SJSA1 (cell line): ENCODE measurements at places on chromosomes 16 and 17. TPM values are rescaled to one million over a fixed set of nuclear protein-coding genes. Genes with fewer than 3 reads are reported as not detected.
A peak's percentile ranks its signal among the peaks of the same experiment; 100 is the strongest.

DNA sequence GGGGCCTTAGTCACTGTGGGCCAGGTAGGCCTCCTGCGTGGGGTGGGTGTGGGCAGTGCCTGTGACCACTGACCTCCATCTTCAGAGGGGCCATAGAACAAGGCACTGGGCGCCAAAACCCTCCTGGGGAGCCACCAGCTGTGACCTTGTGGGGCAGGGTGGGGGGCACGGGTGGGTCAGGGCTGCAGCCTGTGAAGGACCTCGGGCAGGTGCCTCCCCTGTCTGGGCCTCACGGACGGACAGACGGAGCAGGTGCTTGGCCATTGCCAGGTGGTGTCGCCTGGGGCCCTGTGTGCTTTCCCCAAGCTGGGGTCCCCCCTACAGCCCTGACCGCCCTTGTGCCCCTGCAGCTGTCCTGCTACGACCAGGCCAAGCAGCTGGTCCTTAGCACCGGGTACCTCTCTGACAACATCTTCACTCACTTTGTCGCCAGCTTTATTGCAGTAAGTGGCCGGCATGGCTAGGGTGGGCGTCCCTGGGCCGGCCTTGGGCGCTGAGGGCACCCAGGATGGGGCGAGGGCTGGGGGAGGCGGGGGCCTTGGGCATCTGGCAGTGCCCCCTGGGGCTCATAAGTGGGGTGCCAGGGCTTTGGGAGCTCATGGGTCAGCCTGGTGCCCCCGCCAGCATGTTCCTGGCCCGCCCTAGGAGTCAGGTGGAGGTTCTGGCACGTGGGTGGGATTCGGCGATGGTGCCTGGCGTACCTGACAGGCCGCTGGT, 5.1 kb downstream of the SLC25A10 start:
- H3K27me3 ChIP-seq = no peaks in the 10 kb centered on the region; the same call in 1 of the 2 replicates
- peaks cover 26% of the 10 kb centered on the region for H3K36me3 ChIP-seq
- no peak overlapping the region for H3K4me3 ChIP-seq

DNA sequence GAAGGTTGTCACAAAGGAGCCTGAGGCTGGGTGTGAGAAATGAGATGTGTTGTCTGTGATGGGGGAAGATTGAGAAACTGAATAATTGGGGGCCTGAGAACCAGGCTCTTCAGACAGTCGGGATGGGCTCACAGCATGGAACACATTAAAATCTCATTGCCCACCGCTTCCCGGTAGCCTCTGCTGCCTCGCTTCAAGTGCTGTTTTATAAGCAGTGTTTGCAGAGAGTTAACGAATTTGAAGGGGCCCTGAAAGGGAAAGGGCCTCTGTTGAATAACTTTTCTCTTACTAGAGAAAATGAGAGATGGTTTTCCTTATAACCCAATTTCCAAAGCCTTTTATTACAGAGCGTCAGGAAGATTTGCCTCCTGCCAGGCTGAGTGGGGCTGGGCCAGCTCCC, 258.8 kb upstream of the ASIC2 start:
- H3K36me3 ChIP-seq = no peaks in the 10 kb centered on the region
- H3K27ac ChIP-seq = no peak overlapping the region

- H3K36me3 ChIP-seq = no peaks in the 10 kb centered on the region
- no peaks in the 10 kb centered on the region for H3K27me3 ChIP-seq
- peaks cover 21% of the 10 kb centered on the region for H3K4me1 ChIP-seq
These were observed 177.8 kb downstream of the CCDC182 start for GRCh38 chr17:57567251-57567650.

GRCh38 chr17:6651919-6652452, 424 bp downstream of the C17orf100 start:
- peaks cover 22% of the 10 kb centered on the region for H3K4me1 ChIP-seq
- peak overlapping the region; percentile 79 for H3K4me3 ChIP-seq
- DNase-seq = no peak
- peak overlapping the region; percentile 97 for H3K27ac ChIP-seq
- no peaks in the 10 kb centered on the region for H3K27me3 ChIP-seq

Gene TEX19
- 0.19 and 0.34 TPM in 2 replicates for total RNA-seq
